Stimulated activated CD4-positive, alpha-beta T cell treated with anti-CD3 and anti-CD28 coated beads, Interleukin-1b, Interleukin-23, amount 100 ng/mL, for 1 hour (primary cell): ENCODE measurements at places on chromosomes 4 and X.

- DNase-seq, result no peak
Measured at GRCh38 chrX:34805951-34806350, 136.6 kb upstream of the FAM47B start.

DNA sequence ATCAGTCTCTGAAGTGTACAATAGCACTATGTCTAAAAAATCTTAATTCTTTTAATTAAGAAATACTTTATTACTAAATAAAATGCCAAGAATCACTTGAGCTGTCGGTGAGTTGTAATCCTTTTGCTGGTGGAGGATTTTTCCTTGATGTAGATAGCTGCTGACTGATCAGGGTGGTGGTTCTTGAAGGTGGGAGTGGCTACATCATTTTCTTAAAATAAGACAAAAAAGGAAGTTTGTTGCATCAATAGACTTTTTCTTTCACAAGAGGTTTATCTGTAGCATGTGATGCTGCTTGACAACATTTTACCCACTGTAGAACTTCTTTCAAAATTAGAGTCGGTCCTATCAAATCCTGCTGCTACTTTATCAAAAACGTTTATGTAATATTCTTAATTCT is 68.8 kb upstream of the ZC4H2 start:
- no peak for DNase-seq

DNA sequence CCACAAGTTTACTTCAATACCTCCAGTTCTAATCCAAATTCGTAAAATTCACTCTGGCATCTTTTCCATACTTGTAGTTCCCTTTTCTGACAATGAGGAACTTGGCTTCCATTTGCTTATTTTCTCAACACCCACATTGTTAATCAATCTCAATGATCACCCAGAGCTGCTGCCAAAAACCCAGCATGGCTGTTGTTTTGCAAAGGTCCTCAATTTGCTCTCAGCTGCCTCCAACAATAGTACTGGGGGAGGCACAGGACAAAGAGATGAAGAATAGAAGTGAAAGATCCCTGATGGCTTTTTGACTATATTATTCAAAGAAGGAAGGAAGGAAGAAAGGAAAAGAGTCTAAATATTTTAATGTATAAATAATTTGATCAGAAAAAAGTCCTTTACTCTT is 847.8 kb downstream of the RAPGEF2 start:
- no peak for DNase-seq

GRCh38 chrX:70672326-70672725 is 227.7 kb downstream of the DLG3 start:
- DNase-seq, result no peak

DNA sequence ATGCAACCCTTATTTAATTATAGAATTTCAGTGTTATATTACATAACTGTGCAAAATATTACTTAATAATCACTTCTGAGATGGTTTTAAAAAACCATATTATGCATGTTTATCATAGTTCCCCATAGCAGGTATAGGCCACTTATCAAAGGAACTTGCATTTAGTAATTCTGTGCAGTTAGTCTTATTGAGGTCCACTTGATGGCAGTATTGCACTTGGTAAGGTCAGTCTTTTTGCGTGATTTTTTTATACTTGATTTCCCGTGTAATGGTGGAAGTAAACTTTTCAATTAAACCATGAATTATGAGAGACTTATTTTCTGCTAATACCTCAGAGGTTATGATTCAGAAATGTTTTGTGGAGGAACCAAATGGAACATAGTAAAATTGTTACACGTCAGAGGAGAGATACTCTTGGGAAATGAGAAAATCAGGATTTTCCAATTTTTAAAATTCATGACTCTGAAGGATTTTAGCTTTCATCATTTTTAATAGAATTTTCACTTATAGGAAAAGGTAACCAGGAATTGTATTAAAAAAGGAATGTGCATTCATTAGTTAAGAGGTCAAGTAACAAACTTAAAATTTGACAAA is 230.0 kb downstream of the CCSER1 start:
- no peak for DNase-seq

GRCh38 chr4:17704020-17704650 is 77.3 kb downstream of the FAM184B start:
- no peak for DNase-seq

DNA sequence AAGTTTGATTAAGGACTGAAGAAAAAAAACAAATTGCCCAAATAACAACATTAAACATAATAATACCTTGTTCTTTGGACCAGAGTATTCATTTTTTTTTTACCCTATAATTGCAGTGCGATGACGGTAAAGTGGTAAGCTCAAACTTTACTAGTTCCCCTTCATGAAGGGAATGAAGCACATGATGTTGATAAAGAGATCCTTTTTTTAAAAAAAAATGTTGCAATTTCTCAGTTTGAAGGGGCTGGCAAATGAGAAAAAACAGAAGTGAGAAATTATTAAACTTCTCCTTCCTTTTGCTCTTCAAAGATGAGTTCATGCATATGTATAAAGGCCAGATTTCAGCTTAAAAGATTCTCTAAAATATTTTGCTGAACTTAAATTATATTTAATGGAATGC is 231.7 kb downstream of the C4orf33 start:
- DNase-seq, result no peak

- no peak for DNase-seq
Measured at GRCh38 chr4:182019148-182019652, 224.0 kb upstream of the TENM3 start.

DNA sequence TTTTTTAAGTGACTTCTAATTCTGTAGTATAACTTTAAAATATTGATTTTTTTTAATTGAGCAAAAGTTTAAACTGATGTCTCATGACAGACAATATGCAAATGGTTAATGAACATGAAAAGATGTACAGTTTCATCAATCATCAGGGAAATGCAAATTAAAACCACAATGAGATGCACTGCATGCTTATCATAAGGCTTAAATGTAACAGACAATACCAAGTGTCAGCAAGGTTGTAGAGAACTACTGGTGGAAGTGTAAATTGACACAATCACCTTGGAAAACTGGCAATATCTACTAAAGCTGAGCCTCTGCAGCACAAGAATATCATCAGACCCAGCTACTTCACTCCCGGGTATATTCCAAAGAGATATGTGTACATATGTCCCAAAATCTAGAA is 70.2 kb upstream of the DAPP1 start:
- no peak for DNase-seq

DNA sequence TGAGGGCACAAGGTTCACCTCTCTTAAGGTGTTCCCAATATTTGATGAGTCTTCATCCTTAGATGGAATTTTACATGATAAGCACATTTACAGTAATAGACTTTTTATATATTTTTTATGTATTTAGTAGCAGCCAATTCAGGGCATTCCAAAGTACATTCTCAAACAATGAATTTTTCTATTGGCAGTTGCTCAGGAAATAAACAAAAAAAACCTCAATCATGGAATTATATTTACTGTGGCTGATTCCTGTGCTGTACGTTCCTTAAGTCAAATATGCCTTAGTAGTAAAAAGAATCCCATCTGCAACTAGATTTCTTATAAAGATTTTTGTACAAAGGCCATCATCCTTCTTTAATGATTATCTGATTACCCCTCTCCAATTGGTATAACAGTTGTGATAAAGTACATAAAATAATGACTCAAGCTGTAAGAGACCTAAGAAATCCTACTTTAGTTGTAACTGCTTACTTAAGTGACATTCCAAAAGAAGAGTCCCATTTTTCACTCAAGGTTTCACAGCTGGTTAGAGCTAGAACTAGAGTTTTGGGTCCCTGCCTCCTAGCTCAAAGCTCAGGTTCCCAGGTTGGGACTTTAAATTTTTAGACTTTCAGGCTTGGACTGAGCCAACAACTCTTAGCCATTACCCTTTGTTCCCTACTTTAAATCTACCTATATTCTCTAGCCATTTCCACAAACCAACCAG is 152.7 kb downstream of the FHIP1A start:
- DNase-seq, result no peak

- no peak for DNase-seq
Measured at GRCh38 chr4:113645771-113646441, 115.6 kb downstream of the CAMK2D start.

DNA sequence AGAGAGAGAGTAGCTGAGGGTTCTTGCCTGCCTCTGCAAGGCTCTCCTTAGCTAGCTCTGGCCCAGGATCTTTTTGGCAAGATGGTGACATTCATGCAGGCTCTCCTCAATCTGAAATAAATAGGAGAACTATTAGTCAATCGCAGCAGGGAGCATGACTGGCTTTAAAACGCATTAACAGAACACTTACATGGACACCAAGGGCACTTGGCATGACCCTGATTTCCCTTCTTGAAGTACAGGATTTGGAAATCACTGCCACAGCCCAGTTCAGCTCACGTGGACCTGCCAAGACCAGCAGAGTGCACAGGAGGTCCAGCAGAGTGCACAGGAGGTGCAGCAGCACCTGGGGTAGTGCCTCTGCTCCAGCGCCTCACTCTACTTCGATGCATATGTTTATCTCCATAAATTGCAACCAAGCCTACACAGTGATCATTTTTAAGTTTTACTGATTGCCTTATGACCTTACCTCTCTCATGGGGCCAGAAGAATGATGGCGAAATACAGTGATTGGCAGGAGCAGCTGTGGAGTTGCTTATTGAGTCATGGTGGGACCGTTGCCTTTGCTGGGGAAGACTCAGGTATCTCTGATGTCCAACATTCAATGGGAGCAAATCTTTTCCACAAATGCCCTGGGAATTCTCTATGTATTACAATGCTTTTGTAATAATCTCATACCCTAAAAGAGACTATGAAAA is 122.4 kb downstream of the SYNPO2 start:
- DNase-seq, result no peak

- no peak for DNase-seq
Measured at GRCh38 chrX:79147477-79147876, 3.0 kb downstream of the GPR174 start.

GRCh38 chr4:153791746-153792617 is 3.1 kb upstream of the SFRP2 start:
- DNase-seq, result no peak

DNA sequence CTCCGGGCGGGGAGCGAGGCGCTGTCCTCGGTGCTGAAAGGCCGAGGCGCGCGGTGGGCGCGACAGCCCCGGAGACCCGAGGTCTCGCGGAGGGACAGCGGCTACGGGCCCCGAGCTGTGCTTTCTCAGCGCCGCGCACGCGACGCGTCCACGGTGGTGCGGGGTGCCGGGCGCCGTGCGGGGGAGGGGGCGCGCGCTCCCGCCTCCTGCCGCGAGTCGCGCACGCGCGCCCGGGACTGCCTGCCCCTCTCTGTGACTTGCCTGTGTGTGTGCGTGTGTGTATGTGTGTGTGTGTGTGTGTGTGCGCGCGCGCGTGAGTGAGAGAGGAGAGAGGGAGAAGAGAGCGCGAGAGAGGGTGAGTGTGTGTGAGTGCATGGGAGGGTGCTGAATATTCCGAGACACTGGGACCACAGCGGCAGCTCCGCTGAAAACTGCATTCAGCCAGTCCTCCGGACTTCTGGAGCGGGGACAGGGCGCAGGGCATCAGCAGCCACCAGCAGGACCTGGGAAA is at the start of gene GRIA2:
TSS of gene GRIA2 (plus strand) at position 358 of the 511 bp plus-strand sequence. CDS start 315 bp downstream, outside the sequence.
- no peak for DNase-seq

GRCh38 chrX:16646366-16647138 is 3.4 kb upstream of the S100G start:
- no peak for DNase-seq

DNA sequence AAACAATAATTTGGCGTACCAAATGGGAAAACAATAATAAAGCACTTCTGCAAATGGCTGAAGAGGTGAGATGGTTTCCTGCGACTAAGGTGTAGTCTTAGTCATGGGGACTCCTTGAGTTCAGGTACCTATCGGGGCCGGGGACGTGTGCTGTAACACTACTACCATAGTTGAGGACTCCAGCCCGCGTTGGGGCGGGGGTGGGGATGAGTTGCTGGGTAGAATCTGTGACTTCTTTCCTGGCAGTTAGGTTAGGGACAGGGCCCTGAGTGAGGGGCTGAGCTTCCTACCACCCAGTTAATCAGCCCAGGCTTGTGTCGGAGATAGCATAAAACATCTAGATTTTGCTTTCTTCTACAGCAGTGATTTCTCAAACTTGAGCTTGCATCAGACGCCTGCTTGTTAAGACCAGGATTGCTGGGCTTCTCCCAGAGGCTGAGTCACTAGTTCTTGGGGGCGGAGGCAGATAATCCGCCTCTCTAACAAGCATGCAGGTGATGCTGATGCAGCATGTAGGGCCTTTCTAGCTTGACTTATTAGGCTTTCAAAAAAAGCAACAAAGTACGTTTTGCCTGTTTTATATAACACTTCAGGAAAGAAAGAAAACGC is 30.2 kb downstream of the RBBP7 start:
- no peak for DNase-seq

GRCh38 chr4:1239141-1239949 is 9.6 kb downstream of the CTBP1 start:
- no peak for DNase-seq

- DNase-seq, result no peak
Measured at GRCh38 chrX:97405031-97405660, 521.4 kb downstream of the RPA4 start.

- DNase-seq, result no peak
Measured at GRCh38 chr4:142886566-142886965, 40.5 kb upstream of the INPP4B start.
